Naive thymus-derived CD8-positive, alpha-beta T cell (primary cell): ENCODE measurements at places on chromosomes 1 and 21.

DNA sequence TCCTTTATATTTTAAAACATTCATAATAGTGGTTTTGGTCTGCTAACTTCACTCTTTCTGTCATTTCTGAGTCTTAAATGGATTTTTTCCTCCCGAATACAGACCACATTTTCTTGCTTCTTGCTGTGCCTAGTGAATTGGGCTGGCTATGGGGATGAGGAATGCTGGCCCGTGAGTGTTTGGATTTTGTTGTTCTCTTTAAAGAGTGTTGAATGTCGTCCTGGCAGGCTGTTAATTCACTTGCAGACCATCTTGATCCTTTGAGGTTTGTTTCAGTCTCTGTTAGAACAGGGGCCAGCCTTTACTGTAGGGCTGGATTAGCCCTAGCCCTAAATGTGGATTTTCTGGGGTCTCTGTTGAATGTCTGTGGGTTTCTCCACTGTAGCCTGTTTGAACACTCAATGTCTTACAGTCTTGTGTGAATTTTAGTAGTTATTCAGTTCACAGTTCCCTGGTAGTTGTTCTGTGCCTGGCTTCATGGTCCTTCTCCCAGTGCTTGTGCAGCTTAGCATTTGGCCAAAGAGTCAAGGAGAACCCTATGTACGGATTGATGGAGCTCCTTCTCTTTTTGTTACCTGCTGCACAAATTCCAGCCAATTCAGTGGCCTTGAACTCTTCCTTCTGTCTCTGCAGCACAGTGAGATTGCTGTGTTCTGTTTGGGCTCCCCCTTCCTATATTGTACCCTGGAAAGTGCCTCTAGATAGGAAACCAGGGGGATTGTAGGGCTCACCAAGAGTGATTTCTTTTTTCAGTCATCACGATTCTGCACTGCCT is 95.7 kb downstream of the DYRK1A start:
- no peak for DNase-seq

- no peak for DNase-seq
These were observed 11.5 kb upstream of the COL8A2 start for GRCh38 chr1:36136535-36136934.

- DNase-seq: no peak
These were observed 7.0 kb upstream of the CD58 start for GRCh38 chr1:116577759-116578314.

DNA sequence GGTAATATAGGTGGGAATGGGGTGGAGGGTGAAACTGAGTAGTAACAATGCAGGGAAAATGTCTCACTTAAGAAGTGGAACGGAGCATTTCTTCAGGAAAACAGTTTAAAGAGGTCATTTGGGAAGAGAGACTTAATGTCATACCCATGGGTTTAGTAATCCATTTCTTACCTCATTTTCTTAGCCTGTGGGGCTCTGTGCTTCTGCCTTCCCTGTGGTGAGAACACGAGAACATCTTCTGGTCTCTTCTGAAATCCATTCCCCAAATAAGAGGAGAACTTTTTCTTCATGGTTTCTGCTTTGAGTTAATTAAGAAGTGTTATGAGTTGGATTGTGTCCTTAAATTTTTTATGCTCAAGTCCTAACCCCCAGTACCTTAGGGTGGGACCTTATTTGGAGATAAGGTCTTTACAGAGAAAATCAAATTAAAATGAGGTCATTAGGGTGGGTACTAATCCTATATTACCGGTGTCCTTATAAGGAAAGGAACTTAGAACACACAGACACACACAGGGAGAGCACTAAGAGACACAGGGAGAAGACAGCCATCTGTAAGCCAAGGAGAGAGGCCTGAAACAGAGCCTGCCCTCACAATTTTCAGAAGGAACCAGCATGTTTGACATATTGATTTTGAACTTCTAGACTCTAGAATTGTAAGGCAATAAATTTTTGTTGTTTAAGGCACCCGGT is 5.4 kb downstream of the CCDC190 start:
- DNase-seq: no peak

- DNase-seq: no peak
These were observed 35.6 kb upstream of the GPR157 start for GRCh38 chr1:9164532-9164900.
